ENCODE measurements at places on chromosomes 2 and 18. TPM values are rescaled to one million over a fixed set of nuclear protein-coding genes. Genes with fewer than 3 reads are reported as not detected.

SCN3A gene
- total RNA-seq: 0.98 TPM

ASXL3 gene
- 0.29 TPM for total RNA-seq

USP40 gene
- 22.1 TPM for total RNA-seq

KIF5C gene
- 3.2 TPM for total RNA-seq

MCEE gene
- total RNA-seq: 12.4 TPM

TXNDC2 gene
- total RNA-seq: 0.06 TPM

CRYBA2 gene
- 4.3 TPM for total RNA-seq

RNF125 gene
- 0.57 TPM for total RNA-seq

GPR75 gene
- 2.8 TPM for total RNA-seq

PKDCC gene
- 12.9 TPM for total RNA-seq

AKAIN1 gene
- total RNA-seq: not detected

SPEG gene
- total RNA-seq: 4.9 TPM

SP140 gene
- 0.11 TPM for total RNA-seq

SCN7A gene
- not detected for total RNA-seq

TRAF3IP1 gene
- 7.0 TPM for total RNA-seq

RALB gene
- total RNA-seq: 37.7 TPM

ASB18 gene
- not detected for total RNA-seq

CRIM1 gene
- total RNA-seq: 81.5 TPM

TRIM43 gene
- total RNA-seq: not detected

NMUR1 gene
- 0.09 TPM for total RNA-seq
